Gastroesophageal sphincter (tissue), 4 donors: ENCODE measurements at places on chromosomes 11 and 22. TPM values are rescaled to one million over a fixed set of nuclear protein-coding genes. Genes with fewer than 3 reads are reported as not detected.
A peak's percentile ranks its signal among the peaks of the same experiment; 100 is the strongest.

Gene MUC5AC
- total RNA-seq: 0.31 TPM

Gene MPZL2
- total RNA-seq: 57.0 TPM

Gene CCDC134
- 8.9 TPM for total RNA-seq

Gene SPA17
- total RNA-seq: 4.6 TPM

Gene CSF2RB
- 12.0 TPM for total RNA-seq

Gene GUCY1A2
- total RNA-seq: 2.5 TPM

Gene MYO7A
- total RNA-seq: 4.0 TPM

DNA sequence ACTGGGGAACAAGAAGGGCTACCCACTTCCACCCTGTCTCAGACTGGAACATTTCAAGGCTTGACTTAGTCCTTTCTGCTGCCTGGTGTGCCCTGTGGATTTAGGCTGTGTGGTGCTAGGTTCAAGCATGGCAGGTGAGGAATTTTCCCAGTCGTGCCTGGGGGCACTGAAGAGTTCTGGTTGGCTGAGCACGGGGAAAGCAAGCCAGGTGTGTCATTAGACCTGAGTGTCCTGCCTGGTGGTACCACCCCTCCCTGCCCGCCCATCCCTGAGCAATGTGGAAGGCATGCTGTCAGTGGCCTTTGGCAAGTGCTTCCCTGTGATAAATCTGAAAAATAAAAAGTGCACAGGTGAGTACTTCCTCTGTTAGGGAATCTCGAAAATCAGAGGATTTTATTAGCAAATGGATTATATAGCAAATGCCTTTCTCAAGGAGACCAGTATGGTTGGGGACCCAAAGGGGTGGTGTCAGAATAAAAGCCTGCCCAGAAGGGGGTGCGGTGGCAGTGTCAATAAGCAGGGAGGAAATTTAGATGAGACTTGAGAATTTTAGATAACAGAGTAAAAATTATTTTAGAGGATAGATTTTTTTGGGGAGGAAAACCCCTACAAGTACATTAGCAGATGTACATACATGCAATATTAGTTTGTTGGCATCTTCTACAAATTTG, 22.8 kb downstream of the TEAD1 start:
- ATAC-seq: no peak

GRCh38 chr22:19974935-19975706, 33.5 kb upstream of the TXNRD2 start:
- no peak for ATAC-seq

- no peak for ATAC-seq
Observed at GRCh38 chr11:30445056-30445455, 122.2 kb downstream of the ARL14EP start.

- ATAC-seq: no peak
Observed at GRCh38 chr11:87425943-87426342, 388.2 kb downstream of the TMEM135 start.

DNA sequence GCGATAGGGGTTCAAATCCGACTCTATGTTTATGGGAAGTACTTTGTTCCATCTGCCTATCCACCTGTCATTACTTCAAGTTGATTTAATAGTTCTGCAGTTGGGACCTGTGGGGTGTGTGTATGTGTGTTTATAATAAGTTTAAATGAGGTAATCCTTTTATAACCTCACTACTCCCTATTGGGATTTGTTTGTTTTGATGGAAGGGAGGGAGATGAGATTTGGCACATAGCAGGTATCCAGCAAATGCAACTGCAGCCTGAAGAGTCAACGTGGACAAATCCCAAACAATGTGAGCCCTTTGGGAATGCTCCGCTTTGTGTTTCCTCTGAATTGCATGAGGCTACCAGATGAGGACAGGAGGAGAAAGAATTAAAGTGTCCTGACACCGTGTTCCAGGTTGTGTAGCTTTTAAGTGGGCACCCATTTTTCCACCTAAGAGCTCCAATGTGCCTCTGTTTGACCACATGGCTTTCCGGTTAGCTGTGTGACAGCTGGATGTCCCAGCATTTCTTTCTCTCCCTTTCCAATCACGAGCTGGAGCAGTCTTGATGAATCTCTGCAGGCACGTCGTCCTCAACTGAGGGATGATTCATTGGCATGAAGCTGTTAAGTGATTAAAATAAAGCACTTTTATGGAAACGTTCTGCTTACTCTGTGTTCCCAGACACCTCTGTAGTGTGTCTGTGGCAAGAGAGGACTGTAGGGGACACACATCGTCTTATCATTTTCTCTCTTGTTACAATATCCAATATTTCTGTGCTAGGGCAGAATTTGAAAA, 610.7 kb downstream of the NTM start:
- ATAC-seq: no peak

GRCh38 chr11:62788991-62789390, 1.8 kb downstream of the TMEM179B start:
- no peak for ATAC-seq

GRCh38 chr22:38446018-38446601, 8.9 kb downstream of the KCNJ4 start:
- ATAC-seq: no peak

DNA sequence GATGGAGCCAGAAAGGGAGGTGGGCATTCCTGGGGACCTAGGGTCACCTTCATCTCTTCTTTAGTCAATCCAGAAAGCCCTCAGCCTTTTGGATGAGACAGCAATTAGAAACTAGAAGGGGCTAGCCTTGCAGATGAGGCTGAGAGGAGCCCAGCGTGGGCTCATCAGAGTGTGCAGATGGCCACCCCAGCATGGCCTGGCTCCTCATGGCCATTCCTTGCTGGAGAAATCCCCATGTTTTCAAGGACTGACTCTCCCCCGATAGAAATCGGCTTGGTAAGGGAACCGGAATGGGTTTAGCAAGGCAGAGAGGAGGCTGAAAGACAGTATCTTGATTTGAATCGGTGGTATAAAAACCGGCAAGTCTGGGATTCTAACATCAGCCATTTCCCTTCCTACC, 274.6 kb downstream of the BUD13 start:
- ATAC-seq: no peak

GRCh38 chr11:27418356-27418755, 54.2 kb downstream of the LGR4 start:
- no peak for ATAC-seq

GRCh38 chr11:78656984-78657383, 82.3 kb upstream of the NARS2 start:
- ATAC-seq: no peak

DNA sequence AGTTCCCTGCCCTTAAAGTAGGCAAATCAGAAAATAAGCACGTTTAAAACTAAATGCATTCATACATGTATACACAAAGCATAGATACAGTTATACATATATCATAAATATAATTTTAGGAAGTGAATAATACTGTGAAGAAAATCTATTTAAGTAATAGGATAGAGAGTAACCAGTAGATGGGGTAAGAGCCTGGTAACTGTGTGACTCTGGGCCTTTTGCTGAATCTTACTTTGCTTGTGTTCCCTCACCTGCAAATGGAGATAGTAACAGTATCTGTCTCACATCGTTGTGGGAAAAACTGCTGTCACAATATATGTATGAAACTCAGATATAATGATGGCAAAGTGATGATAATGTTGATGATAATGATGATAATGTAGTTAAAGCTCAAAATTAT, 29.9 kb downstream of the MS4A2 start:
- ATAC-seq: no peak

- ATAC-seq: no peak
Observed at GRCh38 chr11:132744771-132745170, 787.5 kb downstream of the OPCML start.

DNA sequence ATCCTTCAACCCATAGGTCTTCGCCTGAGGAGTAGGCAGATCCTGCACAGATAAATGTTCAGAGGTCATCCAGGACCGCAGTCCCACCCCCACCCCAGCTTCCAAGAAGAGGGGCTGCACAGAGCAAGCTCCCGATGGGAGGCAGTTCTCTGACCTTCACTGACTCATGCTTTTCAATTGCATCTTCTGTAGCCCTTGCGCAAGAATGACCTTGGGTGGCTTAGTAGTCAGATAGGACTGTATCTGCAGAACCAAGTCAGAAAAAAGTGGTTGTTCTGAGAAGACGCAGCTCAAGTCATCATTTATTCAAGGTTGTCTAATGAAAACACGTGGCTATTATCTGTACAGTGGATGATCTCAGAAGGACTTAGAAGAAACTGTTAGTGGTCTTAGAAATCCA, 16.4 kb upstream of the GRAMD1B start:
- ATAC-seq: no peak

- no peak for ATAC-seq
Observed at GRCh38 chr11:108863528-108863927, 198.7 kb downstream of the DDX10 start.

GRCh38 chr22:36136988-36137387, 23.6 kb downstream of the APOL3 start:
- ATAC-seq: peak; percentile 67

- ATAC-seq: no peak
Observed at GRCh38 chr11:21371044-21371443, 701.7 kb downstream of the NELL1 start.

DNA sequence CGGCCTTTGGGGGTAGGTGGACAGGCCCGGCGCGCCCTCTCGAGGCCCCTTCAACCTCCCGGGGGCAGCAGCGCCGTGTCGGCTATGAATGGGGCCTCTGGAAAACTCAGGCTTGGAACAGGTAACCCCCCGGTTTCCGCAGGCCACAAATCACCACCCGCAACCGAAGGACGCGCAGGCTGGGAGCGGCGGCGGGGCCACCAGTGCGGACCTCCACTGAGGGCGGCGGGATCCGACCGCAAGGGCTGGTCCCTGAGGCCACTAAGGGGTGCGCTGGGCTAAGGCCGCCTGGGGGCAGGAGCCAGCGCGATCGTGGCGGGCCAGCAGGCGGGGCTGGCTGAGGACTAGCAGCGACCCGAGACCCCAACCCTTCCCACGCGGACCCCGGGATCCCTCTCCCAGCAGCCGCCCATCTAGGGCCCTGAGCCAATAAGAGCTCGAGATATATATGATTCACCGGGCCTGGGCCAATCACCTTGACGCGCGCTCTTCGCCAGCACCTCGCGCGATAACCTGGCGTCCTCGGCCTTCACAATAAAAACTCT, 609 bp upstream of the ATF4 start:
- peak; percentile 91 for ATAC-seq

- no peak for ATAC-seq
Observed at GRCh38 chr11:15720460-15720859, 605.7 kb downstream of the INSC start.

- no peak for ATAC-seq
Observed at GRCh38 chr11:36346562-36347383, 50.7 kb downstream of the PRR5L start.

GRCh38 chr22:39856588-39856987, 37.0 kb downstream of the ENTHD1 start:
- no peak for ATAC-seq
